ENCODE measurements at places on chromosomes 12 and 14. TPM values are rescaled to one million over a fixed set of nuclear protein-coding genes. Genes with fewer than 3 reads are reported as not detected.

GRCh38 chr12:90859591-90859990 lies 95.4 kb downstream of the CCER1 start:
- no peak for DNase-seq

DNA sequence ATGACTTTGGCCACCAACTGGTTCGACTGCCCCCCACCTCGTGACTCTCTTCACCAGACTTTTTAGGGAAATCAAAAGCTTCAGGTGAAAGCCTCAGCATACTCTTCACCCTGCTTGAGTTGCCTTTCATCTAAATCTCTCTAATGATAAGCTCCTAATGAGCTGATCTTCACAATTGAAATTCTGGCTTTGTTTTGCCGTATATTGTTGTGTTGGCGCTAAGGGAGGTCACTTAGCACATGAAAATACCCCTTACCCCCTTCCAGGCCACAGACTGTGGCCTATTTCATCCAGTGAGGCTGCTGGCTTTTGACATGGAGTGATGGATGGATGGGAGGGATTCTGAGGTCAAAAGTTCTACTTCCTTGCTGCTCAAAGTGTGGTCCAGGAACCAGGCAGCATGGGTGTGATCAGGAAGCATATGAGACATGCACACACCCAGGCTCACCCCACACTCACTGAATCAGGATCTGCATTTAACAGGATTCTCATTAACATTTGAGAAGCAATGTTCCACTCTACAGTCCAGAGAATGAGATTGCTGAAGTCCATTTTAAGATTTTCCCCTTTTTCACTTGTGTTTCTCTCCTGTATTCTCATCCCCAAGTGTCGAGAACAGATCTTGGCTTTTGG lies 131.4 kb downstream of the DACT1 start:
- DNase-seq, result no peak

Gene DNAI7
- total RNA-seq, result not detected

Gene AKAP3
- 1.6 TPM for total RNA-seq

DNA sequence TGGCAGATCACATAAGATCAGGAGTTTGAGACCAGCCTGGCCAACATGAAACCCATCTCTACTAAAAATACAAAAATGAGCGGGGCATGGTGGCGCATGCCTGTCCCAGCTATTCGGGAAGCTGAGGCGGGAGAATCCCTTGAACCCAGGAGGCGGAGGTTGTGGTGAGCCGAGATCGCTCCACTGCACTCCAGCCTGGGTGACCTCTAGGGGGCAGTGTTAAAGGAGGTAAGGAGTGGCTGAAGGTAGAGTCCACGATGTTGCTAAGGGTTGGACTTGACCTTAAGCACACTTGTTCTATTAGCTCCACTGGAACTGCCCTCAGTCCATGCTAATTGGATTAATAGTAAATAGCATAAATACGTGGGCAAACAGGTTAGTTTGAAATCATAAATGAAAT lies 62.4 kb upstream of the PSMC1 start:
- no peak for DNase-seq

DNA sequence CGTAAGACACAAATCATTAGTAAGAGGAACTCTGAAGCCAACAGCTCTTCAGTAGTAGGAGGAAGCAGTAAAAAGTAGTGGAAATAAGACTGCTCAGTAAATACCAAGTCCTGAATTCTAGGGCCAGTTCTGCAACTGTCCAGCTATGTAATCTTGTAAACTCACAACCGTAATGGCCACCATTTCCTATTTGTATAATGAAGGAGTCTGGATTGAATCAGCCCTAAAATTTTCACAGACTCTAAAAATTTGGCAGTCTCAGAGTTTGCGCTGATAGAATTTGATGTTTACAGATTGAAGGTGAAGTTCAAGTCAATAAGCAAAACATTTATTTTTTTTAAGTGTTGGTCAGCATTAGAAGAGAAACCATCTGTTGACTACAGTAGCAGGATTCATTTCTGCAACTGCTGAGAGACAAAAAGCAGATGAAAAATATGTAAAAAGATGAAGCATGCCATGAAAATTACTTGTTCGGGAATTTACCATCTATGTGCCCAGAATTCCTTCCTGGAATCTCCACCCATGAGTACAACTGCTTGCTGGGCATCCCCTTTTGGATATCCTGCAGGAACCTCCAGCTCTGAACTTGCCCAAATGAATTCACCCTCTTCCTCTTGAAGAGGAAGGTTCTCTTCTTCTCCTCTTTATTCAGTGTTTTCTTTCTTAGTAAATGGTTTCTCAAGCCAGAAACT lies 47.5 kb downstream of the GALNT4 start:
- no peak for DNase-seq

DNA sequence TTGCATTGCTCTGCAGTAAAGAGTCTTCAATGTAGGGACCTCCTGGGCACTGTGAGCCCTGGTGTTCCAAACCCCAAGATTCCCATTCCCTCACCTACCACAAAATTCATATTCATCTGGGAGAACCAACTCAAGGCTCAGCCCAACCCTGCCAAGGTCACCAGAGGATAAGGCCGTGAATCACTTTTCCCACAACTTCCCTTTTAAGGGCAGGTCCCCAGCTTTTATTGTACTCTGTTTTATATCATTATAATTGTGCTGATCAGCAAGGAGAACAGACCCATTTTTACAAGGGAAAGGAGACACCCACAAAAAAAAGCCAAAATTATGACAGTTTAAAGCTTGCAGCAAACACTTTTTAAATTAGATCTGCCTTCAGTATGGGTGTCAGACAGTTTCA lies 363.0 kb upstream of the FKBP4 start:
- DNase-seq, result no peak

GRCh38 chr12:42021469-42021868 lies 123.2 kb downstream of the GXYLT1 start:
- no peak for DNase-seq

DNA sequence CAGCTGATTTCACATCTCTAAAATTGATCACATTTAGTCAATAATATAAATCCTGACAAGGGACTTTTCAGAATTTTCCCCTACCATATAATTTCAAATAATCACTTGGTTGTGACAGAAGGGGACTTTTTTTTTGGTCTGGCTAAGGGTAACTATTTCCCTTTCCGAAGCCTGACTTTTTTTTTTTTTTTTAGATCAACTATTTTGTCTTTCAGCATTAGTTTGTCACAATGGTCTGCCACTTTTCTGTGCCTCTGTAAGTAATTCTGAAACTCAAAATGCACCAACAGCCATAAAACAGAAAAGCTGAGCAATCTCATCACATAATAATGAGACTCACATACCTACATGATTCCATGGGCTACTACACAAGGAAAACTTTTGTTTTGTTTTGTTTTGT lies 266.4 kb downstream of the SSPN start:
- no peak for DNase-seq

DNA sequence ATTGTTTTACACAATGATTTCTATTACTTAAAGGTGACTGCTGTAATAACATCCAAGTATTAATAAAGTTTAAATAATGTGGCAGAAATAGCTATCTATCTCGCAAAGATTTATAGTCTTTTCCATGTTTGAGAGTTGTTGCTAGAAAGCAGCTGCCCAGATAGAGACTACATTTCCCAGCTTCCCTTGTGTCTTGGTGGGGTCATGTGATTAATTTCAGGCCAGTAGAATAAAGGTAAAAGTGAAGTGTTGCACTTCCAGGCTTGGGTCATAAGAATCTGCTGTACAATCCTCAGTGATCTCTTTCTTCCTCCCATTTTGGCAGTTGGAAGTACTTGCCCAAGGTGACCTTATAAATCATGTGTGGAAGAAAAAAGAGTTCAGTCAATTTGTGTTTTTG lies 449.7 kb upstream of the USP15 start:
- DNase-seq, result no peak

DNA sequence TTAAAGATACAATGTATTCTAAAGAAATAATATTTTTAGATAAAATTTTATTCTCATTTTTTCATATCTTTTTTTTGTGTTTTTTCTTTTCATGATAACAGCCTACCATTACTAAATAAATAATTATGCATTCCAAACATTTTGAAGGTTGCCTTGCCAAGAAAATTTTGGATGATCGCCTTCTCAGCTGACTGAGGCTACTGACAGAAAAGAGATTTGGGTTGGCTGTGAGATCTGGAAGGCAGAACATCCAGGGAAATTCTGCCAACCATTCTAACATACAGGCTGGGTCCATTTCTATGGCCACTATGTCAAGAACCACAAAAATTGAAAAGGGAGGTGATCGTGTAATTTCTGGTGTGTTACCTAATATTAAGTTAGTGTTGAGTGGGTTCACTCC lies 48.1 kb downstream of the GALNT8 start:
- DNase-seq, result no peak

GRCh38 chr12:26807292-26807691 lies 25.7 kb downstream of the ITPR2 start:
- DNase-seq, result no peak

Gene MYL2
- total RNA-seq, result not detected

Gene TAS2R50
- 0.60 TPM for total RNA-seq

- DNase-seq, result no peak
These were observed 39.3 kb downstream of the TSPAN19 start for GRCh38 chr12:84996759-84997158.

- DNase-seq, result no peak
These were observed 52.8 kb downstream of the KCNK13 start for GRCh38 chr14:90114554-90114953.
